ENCODE measurements at places on chromosomes 7 and 10. TPM values are rescaled to one million over a fixed set of nuclear protein-coding genes. Genes with fewer than 3 reads are reported as not detected.
A peak's percentile ranks its signal among the peaks of the same experiment; 100 is the strongest.

The NOBOX gene
- not detected for total RNA-seq

The TACC2 gene
- total RNA-seq = 499 TPM

The SYT15 gene
- 2.5 TPM for total RNA-seq

The DPYSL4 gene
- 402 TPM for total RNA-seq

The PRSS37 gene
- total RNA-seq = not detected

The STEAP1B gene
- total RNA-seq = not detected

The UBE2H gene
- 100 TPM for total RNA-seq

The ADRB1 gene
- not detected for total RNA-seq

The UCMA gene
- not detected for total RNA-seq

DNA sequence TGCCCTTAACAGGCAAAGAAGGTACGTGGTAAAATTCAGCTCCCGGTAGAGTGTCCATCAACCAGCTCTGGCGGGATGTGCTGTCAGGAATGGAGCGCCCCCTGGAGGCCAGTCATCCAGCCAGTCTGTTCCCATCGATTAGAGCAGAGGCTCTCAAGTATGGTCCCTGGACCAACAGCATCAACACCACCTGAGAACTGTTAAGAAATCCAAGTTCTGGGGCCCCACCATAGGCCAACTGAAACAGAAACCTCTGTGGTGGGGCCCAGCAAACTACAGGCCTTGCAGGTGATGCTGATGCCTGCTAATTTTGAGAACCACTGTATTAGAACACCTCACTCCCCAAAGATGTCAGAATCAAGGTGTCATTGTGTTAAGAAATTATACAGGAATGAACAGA lies 109.2 kb downstream of the DPY19L1 start:
- H3K36me3 ChIP-seq = peaks cover 10% of the 10 kb centered on the region
- no peaks in the 10 kb centered on the region for H3K27me3 ChIP-seq
- DNase-seq = peak; percentile 85
- H3K4me1 ChIP-seq = no peaks in the 10 kb centered on the region
- H3K4me3 ChIP-seq = no peak overlapping the region
- H3K27ac ChIP-seq = no peak overlapping the region

- peak overlapping the region; percentile 97 for H3K4me3 ChIP-seq
- H3K27ac ChIP-seq = peak overlapping the region; percentile 68
- peaks cover 18% of the 10 kb centered on the region for H3K27me3 ChIP-seq
- DNase-seq = no peak
- peaks cover 4% of the 10 kb centered on the region for H3K36me3 ChIP-seq
- H3K4me1 ChIP-seq = peaks cover 65% of the 10 kb centered on the region
Observed at GRCh38 chr10:125153703-125154490, 6.5 kb downstream of the CTBP2 start.

- H3K27ac ChIP-seq = no peak overlapping the region
- H3K36me3 ChIP-seq = peaks cover 12% of the 10 kb centered on the region
- H3K27me3 ChIP-seq = no peaks in the 10 kb centered on the region
- H3K4me1 ChIP-seq = no peaks in the 10 kb centered on the region
- DNase-seq = no peak
Observed at GRCh38 chr10:24556750-24557742, 166.6 kb downstream of the ARHGAP21 start.

DNA sequence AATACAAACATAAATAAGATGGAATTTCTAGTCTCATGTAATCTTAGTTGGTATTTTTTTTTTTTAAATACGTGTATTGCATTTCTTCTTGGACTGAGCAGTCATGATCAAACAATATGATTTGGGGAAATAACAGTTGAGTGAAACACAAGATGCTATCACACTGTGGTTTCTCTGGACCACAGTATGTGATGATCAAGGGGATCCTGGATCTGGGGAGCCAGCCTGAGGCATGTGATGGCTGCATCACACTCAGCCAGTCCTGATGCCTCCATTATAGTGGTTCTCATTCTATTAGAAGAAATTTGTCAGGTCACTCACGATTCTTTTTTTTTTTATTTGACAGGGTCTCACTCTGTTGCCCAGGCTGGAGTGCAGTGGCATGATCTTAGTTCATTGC lies 495.9 kb upstream of the POT1 start:
- no peak overlapping the region for H3K27ac ChIP-seq
- H3K4me3 ChIP-seq = no peak overlapping the region
- peaks cover 2% of the 10 kb centered on the region for H3K4me1 ChIP-seq
- no peaks in the 10 kb centered on the region for H3K27me3 ChIP-seq
- no peak for DNase-seq
- no peaks in the 10 kb centered on the region for H3K36me3 ChIP-seq

DNA sequence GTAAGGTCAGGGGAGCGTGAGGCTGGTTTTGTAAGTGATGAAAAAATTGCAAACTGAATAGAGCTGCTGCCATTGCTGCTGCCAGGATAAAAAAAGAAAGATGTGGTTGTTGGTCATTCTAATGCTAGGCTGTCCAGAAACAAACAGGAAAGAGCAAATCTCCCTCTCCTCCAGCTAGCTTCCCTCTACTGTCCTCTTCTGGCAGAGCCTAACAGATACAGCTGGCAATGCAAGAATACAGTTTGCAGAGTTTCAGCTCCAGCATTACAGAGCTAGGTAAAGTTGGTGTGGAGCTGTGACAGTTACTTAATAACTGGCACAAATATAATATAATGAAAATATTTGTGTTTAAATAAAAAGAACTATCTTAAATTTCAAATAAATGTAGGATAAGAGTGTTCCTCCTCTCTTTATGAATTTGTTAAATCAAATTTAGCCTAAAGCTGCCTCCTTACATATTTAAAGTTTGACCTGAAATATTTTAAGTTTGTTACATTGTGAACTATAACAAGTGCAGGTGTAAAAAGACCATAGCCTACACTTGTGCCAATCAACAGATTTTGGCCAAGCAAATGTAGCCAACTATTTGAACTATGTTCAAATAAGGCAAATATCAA lies 407.7 kb downstream of the SH2D4B start:
- no peak overlapping the region for H3K27ac ChIP-seq
- no peak for DNase-seq
- peaks cover 2% of the 10 kb centered on the region for H3K4me1 ChIP-seq
- no peak overlapping the region for H3K4me3 ChIP-seq
- H3K36me3 ChIP-seq = no peaks in the 10 kb centered on the region

DNA sequence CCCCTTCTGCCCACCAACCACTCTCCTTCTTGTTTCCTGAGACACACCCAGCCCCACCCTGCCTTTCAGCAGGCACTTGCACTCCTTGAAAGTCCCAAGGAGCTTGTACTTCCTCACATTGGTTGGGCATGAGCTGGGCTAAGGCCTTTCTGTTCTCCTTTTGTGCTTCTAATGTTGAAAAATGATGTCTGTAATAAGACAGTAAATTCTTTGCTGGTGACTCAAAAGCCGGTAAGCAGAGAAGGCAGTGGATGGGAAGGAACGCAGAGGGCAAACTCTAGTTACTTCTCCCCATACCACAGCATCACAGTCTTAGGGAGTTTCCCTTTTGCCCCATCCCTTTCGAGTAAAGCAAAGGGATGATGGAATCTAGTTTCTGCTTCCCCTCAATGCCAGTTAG lies 185.6 kb downstream of the PLXNA4 start:
- H3K36me3 ChIP-seq = no peaks in the 10 kb centered on the region
- no peak overlapping the region for H3K27ac ChIP-seq
- DNase-seq = no peak

DNA sequence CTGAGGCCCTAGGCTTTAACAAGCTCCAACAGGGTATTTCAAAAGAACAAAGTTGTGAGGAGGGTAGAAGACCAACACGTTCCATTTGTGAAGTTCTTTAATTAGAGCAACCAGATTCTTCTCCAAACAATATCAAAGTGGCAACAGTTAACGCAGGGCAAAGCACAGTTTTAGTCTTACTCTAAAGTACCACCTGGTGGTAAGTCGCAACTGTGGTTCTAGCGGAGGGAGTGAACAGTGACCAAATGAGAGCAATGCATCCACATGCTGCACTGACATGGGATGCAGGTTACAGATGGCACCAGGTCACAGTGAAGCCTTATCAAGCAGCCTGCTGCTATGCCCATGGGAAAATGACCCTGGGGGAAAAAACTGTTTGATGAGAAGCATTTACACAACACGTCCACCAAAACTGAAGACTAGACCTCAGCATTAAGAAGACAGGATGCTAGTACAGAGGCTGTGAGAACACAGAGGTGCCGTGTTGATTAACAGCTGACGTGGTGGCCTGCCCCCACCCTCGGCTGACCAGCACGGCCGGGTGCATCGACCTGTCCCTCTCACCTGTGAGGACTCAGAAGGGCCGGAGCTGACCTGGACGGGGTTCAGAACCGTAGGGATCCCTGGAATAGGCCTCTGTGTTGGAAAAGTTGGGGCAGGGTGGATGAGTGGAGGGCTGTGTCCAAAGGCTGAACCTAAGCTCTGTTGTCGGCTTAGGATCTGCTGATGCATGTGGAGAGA lies 211.2 kb downstream of the GLI3 start:
- no peaks in the 10 kb centered on the region for H3K36me3 ChIP-seq
- no peak overlapping the region for H3K4me3 ChIP-seq
- peaks cover 17% of the 10 kb centered on the region for H3K4me1 ChIP-seq
- DNase-seq = no peak

- H3K27ac ChIP-seq = no peak overlapping the region
- H3K4me1 ChIP-seq = peaks cover 16% of the 10 kb centered on the region
- no peak overlapping the region for H3K4me3 ChIP-seq
- DNase-seq = peak; percentile 79
- H3K27me3 ChIP-seq = no peaks in the 10 kb centered on the region
- no peaks in the 10 kb centered on the region for H3K36me3 ChIP-seq
Observed at GRCh38 chr10:70903262-70903921, 15.0 kb upstream of the PCBD1 start.

DNA sequence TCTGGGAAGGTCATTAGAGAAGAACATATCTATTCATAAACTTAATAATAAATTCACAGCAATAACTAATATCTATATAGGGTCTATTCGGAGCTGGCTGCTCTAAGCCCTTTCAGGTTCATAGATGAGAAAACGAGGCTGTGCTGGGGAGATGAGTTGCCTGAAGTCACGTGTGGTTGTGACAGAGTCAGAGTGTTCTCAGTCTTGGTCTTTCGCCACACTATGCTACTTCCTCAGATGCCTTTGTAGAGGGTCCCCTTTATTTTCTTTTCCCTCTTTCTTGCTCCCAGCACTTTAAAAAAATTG lies 43.7 kb upstream of the FAM180A start:
- H3K36me3 ChIP-seq = no peaks in the 10 kb centered on the region
- H3K27ac ChIP-seq = no peak overlapping the region
- H3K27me3 ChIP-seq = peaks cover 2% of the 10 kb centered on the region
- DNase-seq = no peak

DNA sequence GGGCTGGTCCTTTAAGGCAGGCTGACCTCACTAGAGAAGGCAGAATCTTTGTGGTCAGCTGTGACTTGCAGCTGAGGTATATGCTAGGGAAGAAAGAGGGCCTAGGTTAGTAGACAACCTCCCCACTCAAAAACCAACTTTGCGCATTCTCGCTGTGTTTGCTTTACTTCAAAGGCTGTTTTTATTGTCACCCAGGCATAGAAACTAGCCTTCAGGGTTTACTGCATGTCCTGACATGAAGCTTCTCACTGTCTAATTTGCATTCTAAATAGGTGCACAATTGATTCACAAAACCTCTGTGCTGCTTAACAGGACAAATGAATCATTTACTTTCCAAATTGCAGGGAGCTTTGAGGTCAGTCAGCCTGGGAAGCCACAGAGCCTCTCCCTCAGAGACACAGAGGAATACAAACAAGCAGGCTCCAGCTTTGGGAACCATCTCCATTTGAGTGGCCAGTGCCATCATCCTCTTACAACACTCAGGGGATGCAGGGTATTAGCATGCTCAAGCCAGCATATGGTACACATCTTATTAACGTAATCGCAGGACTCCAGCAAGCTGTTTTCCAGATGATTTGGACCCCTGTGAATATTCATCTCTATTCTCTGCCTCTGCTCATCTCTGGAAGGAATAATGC lies 596.4 kb upstream of the GHITM start:
- peaks cover 4% of the 10 kb centered on the region for H3K27me3 ChIP-seq
- H3K27ac ChIP-seq = peak overlapping the region; percentile 91
- H3K4me3 ChIP-seq = no peak overlapping the region
- H3K4me1 ChIP-seq = peaks cover 51% of the 10 kb centered on the region

- H3K27ac ChIP-seq = no peak overlapping the region
- H3K4me1 ChIP-seq = peaks cover 24% of the 10 kb centered on the region
- DNase-seq = no peak
- peaks cover 8% of the 10 kb centered on the region for H3K36me3 ChIP-seq
Observed at GRCh38 chr7:27842094-27842692, 102.2 kb downstream of the TAX1BP1 start.

- H3K36me3 ChIP-seq = peaks cover 15% of the 10 kb centered on the region
- H3K27ac ChIP-seq = no peak overlapping the region
- no peak overlapping the region for H3K4me3 ChIP-seq
- DNase-seq = no peak
Observed at GRCh38 chr7:1635401-1635800, 34.7 kb upstream of the ELFN1 start.

GRCh38 chr10:75238182-75239095 lies 2.7 kb upstream of the COMTD1 start:
- H3K4me1 ChIP-seq = peaks cover 1% of the 10 kb centered on the region
- H3K27me3 ChIP-seq = peaks cover 2% of the 10 kb centered on the region
- no peak overlapping the region for H3K4me3 ChIP-seq
- peak; percentile 29 for DNase-seq
- no peak overlapping the region for H3K27ac ChIP-seq

DNA sequence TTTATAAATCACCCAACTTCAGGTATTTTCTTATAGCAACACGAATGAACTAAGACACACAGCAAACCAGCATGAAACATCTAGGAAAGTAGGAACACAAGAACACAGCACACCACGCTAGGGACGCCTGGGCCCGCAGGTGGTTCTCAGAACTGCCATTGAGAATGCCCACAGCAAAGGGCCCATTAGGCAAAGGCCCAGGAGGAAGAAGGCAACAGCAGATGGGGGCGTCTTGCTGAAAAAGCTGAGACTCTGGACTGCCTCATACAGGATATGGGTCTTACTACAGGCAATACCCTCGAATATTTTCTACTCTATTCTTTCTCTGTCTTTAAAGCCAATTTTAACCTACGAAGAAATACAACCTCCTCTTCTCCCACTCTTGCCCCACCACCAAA lies 77.3 kb downstream of the PARD3 start:
- no peaks in the 10 kb centered on the region for H3K36me3 ChIP-seq
- peaks cover 2% of the 10 kb centered on the region for H3K27me3 ChIP-seq
- peaks cover 31% of the 10 kb centered on the region for H3K4me1 ChIP-seq
- no peak overlapping the region for H3K4me3 ChIP-seq
- H3K27ac ChIP-seq = no peak overlapping the region

- H3K4me1 ChIP-seq = peaks cover 3% of the 10 kb centered on the region
- H3K4me3 ChIP-seq = no peak overlapping the region
- H3K36me3 ChIP-seq = no peaks in the 10 kb centered on the region
- H3K27me3 ChIP-seq = peaks cover 4% of the 10 kb centered on the region
- peak overlapping the region; percentile 22 for H3K27ac ChIP-seq
Observed at GRCh38 chr10:125513429-125514182, 169.4 kb downstream of the TEX36 start.

All from glutamatergic neuron (in vitro differentiated cells).